ENCODE measurements at places on chromosomes 7 and 10.

GRCh38 chr7:150735596-150736358 is 1.4 kb upstream of the GIMAP5 start:
- DNase-seq = no peak

GRCh38 chr10:48550071-48550691 is 54.7 kb downstream of the ARHGAP22 start:
- DNase-seq = no peak

- DNase-seq = no peak
These were observed 2.8 kb downstream of the ZNF746 start for GRCh38 chr7:149494738-149495368.

- DNase-seq = no peak
These were observed 74.1 kb downstream of the ITIH5 start for GRCh38 chr10:7592627-7593026.

DNA sequence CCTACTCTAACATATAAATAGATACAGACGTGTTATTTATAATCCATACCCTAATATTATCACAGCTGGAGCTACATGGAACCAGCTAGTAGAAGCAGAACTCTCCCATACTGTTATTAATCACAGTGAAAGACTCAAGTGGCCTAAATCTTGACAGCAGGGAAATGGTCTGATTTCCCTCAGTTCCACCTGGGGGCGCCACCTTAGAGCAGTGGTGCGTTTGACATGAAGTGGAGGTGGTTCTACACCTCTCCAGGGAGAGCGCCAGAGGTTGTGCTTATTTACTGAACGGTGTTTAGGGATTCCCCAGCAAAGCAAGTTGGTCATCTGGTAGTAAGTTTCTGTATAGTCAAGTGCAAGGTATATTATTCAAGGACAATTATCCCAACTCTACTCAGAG is 17.6 kb downstream of the DNTT start:
- no peak for DNase-seq

- no peak for DNase-seq
These were observed 509.0 kb upstream of the ZMIZ1 start for GRCh38 chr10:78559661-78560340.

DNA sequence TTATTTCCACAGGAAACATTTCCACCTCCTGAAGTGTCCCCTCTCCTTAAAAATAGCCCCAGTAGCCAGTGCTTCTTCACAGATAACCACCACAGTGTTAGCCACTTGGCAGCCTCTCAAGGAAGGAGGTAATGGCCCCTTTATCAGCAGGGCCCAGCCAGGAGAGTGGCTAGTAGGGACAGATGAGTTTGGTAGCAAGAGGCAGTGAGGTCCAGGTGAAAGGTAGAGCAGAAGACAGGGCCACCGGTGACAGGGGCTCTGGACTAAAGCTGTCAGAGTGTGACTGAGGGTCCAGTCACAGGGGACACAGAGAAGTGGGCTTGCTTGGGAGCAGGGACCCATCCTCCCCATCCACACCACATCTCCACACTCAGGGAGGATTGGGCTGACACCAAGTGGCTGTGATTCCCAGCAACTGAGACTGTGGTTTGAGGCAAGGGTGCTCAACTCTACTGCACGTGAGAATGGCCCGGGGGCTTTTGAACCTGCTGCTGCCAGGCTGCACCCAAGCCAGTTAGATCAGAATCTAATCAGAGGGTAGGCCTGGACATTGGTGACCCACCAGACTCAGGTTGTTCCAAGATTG is 52.2 kb downstream of the C10orf120 start:
- no peak for DNase-seq

DNA sequence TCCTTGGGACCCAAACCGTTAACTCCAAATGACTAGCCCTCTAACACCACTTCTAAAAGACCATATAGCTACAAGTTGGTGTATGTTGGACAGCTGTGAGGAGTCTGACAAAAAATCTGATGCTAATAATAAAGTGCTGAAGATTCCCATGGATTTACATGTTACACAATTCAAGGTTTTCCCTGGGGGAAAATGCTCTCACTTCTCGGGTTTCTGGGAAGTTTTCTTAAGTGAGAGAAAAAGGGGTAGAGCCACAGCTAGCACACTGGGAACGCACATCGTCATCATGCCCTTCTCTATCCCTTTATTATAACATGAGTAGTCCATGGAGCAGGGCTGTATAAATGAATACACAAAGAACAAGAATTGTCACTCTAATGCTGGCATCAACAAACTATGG is 162.1 kb downstream of the CHCHD3 start:
- no peak for DNase-seq

DNA sequence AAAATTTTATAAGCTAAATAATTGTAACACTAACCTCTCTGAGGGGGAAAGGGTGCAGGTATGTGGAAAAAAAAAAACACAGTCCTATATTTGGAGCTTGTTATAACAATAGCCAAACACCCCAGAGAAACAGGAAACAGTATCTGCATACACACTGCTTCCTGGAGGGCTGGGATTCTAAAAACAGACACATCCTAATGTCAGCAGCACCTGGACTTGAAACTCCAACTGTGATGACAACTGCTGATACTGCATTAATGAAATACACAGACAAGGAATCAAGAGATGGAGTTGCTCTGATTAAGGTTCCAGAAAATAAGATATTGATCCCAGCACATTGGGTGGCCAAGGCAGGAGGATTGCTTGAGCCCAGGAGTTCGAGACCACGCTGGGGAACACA is 9.3 kb downstream of the DAGLB start:
- DNase-seq = no peak

DNA sequence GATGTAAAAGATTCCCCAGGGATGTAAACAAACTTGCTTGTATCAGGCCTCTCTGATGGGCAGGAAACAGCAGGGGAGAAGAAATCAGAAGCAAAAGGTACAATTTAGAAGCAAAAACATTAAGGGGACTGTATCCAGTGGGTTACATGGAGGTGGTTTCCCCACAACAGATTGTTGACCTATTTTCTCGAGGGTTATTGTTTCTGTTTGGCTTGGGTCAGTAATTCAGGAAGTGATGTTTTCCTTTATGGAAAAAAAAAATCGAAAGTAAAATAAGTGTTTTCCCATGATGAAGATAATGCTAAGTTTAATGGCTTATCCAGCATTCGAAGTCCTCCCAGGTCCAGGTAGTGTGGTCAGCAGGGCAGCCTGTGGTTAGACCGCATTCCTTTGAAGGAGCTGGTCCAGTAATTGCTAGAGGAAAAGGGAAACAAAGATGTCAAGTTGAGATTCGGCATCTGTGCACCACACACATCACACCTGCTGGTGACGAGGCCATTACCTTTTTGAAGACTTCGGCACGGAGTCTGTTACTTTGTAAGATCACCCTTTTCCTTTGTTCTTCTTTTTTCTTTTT is 37.3 kb upstream of the ADAM12 start:
- no peak for DNase-seq
